EL (cell line): ENCODE measurements at places on chromosomes 7 and 10.

DNA sequence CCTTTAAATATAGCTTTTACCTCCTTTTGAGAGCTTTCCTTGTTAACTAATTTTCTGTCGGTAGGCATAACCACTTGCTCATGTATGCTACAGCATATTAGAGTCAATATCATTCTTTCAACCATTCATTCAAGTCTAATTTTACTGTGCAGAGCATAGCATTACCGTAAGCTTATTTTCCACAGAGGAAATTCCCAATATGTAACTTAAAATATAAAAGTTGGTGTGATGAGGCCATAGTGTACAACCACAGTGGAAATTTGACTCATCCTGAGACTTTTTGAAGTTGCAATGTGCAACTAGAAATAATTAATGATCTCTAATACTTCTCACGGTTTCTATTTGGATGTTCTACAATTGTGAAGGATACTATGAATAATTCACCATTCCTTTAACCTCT is 80.6 kb upstream of the KLF6 start:
- no peak for DNase-seq

- no peak for DNase-seq
These were observed 183.9 kb downstream of the TCERG1L start for GRCh38 chr10:131127610-131128009.

GRCh38 chr7:106257752-106258151 is 27.0 kb downstream of the NAMPT start:
- no peak for DNase-seq

DNA sequence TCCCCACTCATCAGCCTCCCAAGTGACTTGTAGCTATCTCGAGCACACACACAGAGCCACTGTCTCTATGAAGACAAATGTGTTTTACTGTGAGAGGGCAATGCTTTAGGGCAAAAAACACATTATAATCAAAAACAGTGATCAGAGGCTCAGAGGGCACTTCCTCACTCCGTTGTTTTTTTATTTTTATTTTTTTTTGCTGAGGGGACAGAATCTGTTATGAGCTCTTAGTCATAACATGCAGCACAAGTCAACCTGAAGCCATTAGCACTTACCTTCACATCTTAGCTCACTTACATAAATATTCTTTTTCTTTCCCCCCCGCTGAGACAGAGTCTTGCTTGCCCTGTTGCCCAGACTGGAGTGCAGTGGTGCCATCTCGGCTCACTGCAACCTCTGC is 157.7 kb downstream of the CALN1 start:
- DNase-seq = no peak

DNA sequence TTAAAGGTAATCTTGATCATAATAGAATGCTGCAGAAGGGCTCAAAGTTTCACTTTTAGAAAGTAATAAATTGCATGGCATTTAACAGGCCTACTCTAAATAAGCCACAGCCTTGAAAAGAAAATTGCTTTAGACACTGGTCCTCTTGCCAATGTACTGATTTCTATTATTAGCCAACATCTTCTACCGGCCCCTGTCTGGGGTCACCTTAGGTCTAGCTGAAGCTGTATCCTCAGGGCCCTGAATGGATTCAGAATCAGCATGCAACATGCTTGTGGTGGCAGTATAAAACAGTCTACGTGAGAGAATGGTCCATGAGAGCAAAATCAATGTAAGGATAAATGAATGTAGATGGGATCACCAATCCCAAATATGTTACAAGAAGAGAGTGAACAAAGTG is 541.9 kb downstream of the PCDH15 start:
- DNase-seq = no peak

- no peak for DNase-seq
These were observed 121.5 kb downstream of the TNS3 start for GRCh38 chr7:47460251-47460989.

GRCh38 chr7:116967254-116967922 is 14.1 kb downstream of the ST7 start:
- no peak for DNase-seq

- DNase-seq = no peak
These were observed 9.7 kb downstream of the NPTX2 start for GRCh38 chr7:98626460-98627412.

GRCh38 chr10:35433851-35434426 is 97.6 kb downstream of the CCNY start:
- DNase-seq = no peak

- no peak for DNase-seq
These were observed 85.0 kb upstream of the DDC start for GRCh38 chr7:50650057-50650664.

- no peak for DNase-seq
These were observed 5.0 kb downstream of the TNS3 start for GRCh38 chr7:47576866-47577306.

DNA sequence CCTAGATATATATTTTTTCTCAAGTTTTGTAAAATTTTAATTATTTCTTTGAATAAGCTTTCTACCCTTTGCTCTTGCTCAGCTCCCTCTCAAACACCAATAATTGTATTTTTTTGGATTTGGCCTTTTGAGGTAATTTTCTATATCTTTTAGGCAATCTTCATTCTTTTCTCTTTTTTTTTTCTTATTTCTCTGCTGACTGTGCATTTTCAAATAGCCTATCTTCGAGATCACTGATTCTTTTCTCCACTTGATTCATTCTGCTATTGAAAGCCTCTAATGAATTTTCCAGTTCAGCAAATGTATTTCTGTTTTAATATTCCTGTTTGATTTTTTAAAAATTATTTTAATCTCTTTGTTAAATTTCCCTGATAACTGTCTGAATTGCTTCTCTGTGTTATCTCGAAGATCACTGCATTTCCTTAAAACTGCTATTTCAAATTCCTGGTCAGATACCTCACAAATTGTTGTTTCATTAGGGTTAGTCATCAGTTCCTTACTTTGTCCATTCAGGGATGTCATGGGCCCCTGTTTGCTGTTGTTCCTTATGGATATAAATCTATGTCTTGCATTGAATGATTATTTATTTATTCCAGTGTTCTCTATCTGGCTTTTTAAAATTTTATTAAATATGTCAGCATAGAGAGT is 100.1 kb upstream of the UNC5B start:
- DNase-seq = no peak

GRCh38 chr7:28060371-28060950 is 120.1 kb downstream of the JAZF1 start:
- no peak for DNase-seq

GRCh38 chr10:3992382-3993178 is 207.6 kb upstream of the KLF6 start:
- DNase-seq = no peak

- no peak for DNase-seq
These were observed 30.5 kb downstream of the NRP1 start for GRCh38 chr10:33303988-33304387.

DNA sequence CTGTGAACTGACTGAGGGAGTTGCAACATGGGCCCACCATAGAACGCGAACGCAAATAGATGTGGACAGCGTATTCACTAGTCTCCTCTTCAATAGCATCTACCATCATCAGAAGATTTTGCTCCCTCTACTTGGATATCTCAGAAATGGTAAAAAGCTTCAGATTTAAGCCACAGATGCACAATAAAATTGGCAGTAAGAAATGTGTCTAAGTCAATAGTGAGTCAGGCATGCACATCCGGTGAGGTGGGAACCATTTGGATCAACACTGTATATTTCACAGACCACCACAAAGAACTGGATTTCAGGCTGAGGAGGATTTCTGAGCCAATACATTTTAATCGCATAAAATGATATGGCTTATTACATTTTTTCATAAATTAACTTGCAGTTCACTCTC is 111.5 kb upstream of the ADAM12 start:
- no peak for DNase-seq

- DNase-seq = no peak
These were observed 51.2 kb downstream of the ANKIB1 start for GRCh38 chr7:92296880-92297445.

- DNase-seq = no peak
These were observed 42.3 kb downstream of the ANTXRL start for GRCh38 chr10:46328853-46329689.

GRCh38 chr7:88172842-88173241 is 47.0 kb downstream of the SRI start:
- DNase-seq = no peak
